Stimulated activated CD4-positive, alpha-beta T cell treated with anti-CD3 and anti-CD28 coated beads, Interleukin-4, amount 100 ng/mL, for 4 hours (primary cell): ENCODE measurements at places on chromosomes 16 and 17.

- DNase-seq: no peak
These were observed at the start of gene ABCA9 for GRCh38 chr17:69060822-69061221. Gene ABCA9 (minus strand): TSS chr17:69060927. CDS start chr17:69051126, 9,801 bp downstream.

GRCh38 chr16:77063676-77064016 lies 127.3 kb upstream of the MON1B start:
- no peak for DNase-seq

DNA sequence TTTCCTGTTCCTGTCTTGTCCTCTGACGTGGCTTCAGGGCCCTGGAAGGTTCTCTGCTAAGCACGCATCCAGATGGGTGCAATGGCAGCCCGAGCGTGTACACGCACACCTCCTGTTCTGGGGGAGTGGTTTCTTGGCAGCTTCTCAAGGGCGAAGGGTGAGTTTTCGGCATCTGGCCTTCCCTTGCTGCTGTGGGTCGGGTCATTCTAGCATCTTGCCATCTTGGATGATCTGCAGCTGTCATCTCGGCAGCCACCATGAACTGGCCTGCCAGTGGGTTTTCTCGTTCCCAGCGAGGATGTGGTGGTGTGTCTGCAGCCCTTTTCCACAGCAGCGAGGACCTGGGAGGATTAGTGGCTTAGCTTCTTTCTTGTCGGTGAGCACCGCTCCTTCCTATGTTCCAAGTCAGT lies 10.6 kb downstream of the MSI2 start:
- DNase-seq: no peak

DNA sequence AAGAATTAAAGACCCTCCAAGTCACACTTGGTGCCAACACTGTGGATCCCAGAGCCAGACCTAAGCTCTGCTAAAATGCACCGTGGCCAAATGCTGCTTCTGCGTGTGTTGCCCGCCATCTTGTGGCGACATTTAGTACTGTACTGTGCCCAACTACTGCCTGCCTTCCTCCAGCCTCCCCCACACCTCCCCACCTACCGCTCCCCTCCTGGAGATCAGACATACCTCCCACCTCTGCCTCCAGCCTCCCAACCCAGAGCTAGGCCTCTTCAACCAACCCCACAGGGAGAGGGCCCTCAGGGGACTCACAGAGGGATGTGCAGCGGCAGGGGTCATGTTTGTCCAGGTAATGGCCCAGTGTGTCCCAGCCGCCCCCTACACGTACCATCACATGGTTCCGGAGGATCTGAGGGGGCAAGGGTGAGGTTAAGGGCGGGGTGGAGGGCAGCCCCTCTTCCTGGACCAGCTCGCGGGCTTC lies 5.5 kb downstream of the GAS2L2 start:
- peak; percentile 73 for DNase-seq

GRCh38 chr16:84443166-84443802 lies 61.2 kb downstream of the MEAK7 start:
- DNase-seq: no peak

DNA sequence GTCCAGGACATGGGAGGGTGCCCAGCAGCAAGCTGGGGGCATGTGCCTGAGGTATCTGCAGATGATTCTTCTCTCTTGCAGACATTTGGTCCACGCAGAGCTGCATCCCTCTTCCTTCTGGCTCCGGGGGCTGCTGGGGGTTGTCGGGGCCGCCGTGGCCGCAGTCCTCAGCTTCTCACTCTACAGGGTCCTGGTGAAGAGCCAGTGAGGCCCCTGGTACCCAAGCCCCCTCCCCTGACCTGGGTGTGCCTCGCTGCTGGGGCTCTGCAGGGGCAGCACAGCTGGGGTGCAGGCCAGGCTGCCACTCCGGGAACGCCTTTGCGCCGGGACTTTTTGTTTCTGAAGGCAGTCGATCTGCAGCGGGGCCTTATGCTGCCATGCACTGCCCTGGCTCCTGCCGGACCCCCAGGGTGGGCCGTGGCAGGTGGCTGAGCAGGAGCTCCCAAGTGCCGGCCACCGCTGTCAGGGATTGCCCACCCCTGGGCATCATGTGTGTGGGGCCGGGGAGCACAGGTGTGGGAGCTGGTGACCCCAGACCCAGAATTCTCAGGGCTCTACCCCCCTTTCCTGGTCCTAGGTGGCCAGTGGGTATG lies 2.0 kb upstream of the RHBDL1 start:
- DNase-seq: no peak

DNA sequence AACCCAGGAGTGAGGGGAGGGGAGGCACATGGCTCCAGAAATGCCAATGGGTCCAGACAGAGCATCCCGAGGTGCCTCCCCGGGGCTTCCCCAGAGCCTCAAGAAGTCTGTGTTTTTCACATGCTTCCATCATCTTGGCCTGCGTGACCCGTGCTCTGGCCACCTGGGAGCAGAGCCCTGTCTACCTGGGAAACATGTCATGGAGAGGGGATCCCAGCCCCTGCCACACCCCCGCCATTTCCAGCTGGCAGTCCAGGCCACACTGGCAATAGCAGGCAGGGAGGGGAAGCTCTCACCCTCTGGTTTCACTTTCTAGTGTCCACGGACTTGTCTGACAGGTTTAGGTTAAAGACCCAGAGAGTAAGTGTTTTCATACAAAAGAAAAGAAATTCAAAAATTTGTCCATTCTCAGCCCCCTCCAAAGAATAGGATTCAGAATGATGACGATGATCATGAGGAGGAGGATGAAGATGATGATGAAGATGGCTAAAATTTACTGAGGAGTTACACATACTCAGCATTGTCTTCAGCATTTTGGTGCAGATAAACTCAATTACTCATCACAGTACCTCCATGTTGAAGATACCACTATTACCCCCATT lies 9.0 kb downstream of the SMIM5 start:
- DNase-seq: no peak

GRCh38 chr17:74512624-74513091 lies 18.6 kb downstream of the CD300LB start:
- peak; percentile 15 for DNase-seq

GRCh38 chr16:58128181-58128631 lies 975 bp downstream of the CFAP20 start:
- DNase-seq: no peak
